Foreskin keratinocyte (primary cell): ENCODE measurements at places on chromosomes 6 and 20. TPM values are rescaled to one million over a fixed set of nuclear protein-coding genes. Genes with fewer than 3 reads are reported as not detected.

Gene TREML2
- 0.07 and 0.17 TPM in 2 replicates for total RNA-seq

Gene PSORS1C2
- not detected in 2 replicates for total RNA-seq

Gene DHX16
- total RNA-seq: 38.1 and 42.5 TPM in 2 replicates

DNA sequence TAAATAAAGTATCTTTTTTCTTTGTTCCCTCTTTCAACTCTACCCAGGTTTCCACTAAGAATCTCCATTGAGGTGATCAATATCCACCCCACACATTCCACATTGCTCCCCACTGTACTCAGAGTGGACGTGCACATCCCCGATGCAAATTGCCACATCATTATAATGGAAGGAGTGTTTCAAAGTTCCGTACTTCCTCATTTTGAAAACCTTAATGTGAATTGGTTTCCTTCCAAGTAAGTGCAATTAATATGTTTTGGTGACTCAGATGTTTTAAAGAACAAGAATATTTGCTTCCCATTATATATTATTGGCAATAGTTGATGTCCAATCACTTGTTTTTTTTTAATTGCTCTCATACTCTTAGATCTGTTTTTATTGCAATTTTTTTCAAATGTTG is 463.6 kb downstream of the HACE1 start:
- DNase-seq: no peak

- no peak for DNase-seq
Observed at GRCh38 chr6:24990944-24991809, 55.4 kb upstream of the RIPOR2 start.

DNA sequence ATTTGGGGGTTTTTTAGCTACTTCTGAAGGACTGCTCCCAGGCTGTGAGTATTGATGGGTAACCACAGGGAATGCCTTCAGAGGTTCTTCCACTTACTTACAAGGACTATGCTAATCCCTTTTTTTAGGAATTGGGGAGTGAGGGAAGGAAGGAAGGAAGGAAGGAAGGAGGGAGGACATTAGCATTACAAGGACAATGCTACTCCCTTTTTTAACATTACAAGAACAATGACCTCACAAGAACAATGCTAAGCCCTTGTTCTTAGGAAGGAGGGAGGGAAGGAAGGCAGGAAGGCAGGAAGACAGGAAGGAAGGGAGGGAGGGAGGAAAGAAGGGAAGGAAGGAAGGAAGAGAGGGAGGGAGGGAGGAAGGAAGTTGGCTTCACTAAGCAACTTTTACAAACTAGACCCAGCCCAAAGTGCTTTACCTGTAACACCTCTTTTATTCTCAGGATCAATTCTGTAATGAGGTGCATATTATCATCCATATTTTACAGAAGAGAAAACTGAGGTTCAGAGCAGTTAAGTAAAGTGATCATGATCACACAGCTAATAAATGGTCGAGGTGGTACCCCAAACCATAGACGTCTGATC is 446.8 kb upstream of the JARID2 start:
- DNase-seq: no peak
